CD4-positive, alpha-beta T cell (primary cell): ENCODE measurements at places on chromosomes 2 and 18.

DNA sequence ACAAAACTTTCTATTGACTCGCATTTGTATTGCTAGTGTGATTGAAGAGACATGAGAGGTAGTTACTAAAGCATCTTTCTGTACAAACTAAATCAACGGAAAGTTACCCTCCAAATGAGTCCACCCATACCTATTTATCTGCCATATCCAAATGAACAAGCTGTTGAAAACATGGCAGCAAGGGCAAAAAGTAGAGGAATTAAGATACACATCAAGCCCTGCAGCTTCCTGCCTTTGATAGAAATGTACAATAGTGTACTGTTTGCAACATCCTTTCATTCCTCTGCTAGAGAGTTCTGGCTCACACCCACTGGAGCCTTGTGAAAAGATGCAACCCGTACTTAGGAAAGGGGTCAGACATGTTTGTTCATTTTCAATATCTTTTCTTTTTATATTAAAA, 122.5 kb downstream of the ERBB4 start:
- DNase-seq: no peak

DNA sequence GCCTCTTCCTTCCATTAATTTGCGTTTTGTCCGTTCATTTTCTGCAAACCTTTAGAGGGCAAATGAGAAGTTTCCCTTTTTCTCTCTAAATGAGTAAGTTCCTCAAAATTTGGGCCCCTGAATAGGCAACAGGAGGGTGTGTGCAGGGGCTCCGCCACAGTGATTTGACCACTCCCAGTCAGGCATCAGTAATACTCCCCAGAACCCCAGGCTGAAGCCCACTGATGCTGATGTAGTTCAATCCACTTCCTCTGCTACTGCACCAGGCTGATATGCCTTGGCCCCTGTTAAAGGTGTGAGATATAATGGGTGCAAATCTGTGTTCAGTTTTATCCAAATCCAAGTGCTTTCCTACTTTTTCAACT, 1150.0 kb downstream of the RPIA start:
- no peak for DNase-seq

DNA sequence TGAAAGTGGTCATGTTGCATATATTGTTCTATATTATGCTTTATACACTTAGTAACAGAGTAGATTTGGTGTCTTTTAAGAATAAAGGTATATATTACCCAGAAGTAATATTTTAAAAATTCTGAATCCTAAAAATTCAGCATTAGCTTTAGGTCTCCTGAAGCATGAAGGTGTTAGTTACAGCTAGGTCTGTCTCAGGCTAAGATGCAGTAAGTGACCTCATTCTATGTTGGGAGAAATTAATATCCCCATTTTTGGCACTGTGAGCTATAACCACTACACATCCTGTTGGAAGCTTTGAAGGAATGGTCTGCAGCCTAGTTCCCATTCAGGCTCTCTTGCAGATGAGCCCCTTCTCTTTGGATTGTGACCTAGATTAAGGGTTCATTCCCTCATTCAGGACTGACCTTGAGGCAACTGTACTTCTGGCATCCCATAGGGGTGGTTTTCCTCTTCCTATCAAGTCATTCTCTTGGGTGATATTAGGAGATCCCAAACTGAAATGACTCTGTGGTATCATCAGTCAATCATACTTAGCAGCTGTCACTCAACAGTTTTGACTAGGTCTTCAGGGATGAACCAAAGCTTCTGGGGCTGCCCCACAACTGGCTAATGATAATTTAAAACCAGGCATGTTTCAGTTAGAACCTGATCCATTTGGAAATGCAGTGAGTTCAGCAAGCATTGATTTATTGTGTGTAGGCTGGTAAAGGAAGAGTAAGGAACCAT, 117.7 kb downstream of the GPD2 start:
- DNase-seq: no peak

GRCh38 chr18:62329691-62330454, 4.8 kb downstream of the TNFRSF11A start:
- no peak for DNase-seq

DNA sequence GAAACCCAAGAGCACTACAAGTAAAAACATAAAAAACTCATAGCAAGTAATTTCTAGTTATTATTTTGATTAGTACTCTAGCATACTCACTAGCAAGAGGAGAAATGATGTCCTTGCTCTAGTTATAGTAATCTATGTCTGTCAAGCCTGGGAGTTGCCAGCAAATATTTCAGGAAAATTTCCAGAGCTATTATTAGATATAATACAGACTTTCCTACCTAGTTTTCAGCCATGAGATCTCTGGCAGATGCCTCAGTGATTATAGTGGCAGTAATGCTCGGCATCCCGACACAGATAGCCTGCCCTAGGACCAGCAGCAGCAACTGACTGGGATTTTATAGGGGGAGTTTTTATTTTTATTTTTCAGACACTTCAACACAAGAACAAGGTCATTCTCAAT, 224.4 kb downstream of the ZNF385B start:
- no peak for DNase-seq

GRCh38 chr18:6677086-6677485, 52.4 kb upstream of the ARHGAP28 start:
- no peak for DNase-seq

DNA sequence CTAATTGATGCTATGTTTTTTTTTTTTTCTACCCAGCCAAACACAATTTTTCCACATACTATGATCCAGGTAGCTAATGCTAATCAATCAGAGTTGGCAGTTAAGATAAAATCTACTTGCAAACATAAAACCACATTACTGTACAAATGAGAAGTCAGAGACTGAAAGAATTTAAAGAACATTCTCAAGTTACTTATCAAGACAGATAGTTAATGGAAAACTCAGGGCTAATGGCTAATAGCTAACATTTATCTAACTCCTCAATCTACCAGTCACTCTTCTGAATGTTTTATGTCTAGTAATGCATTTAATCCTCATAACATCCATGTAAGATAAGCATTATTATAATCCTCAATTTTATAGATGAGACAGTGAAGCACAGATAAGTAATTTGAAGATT, 537.6 kb upstream of the SETBP1 start:
- DNase-seq: no peak

GRCh38 chr18:26575865-26576217, 27.5 kb upstream of the KCTD1 start:
- no peak for DNase-seq

- no peak for DNase-seq
Measured at GRCh38 chr2:228675646-228676045, 494.2 kb upstream of the SPHKAP start.

DNA sequence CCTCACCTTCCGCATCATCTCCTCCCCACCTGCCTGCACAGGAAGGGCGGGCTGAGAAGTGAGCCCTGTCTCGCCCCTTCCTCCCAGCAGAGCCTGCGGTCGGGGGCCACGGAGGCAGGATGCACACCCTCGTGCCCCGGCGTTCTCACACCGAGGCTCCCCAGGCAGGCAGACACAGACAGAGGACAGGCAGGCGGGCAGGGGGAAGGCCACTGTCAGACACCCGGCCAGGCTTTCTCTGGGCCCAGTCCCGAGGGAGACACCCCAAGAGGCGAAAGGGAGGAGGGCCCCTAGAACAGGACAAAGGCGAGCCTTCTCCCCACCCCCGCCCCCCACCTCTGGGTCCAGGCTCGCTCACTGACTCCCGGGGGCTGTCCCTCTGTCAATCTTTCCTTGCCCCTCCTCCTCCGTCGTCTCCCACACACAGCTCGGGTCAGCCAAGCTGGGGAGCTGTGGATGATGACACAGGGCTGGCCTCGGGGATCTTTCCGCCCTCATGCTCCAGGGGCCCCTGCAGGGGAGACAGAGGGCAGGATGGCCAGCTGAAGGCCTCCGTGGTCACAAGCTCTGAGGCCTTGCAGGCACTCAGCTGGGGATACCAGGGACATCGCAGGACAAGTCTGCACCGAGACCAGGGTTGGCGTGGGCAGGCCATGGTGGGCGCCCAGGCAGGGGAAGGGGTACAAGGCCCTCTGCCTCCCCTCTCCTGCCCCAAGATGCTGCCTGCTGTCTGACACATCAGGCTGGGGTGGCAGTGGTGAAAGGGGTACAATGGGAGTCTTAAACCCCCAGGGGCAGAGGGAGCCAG, 24.9 kb downstream of the BIN1 start:
- peak; percentile 81 for DNase-seq

- peak; percentile 22 for DNase-seq
Measured at GRCh38 chr2:121071034-121071504, 213.9 kb downstream of the TFCP2L1 start.

DNA sequence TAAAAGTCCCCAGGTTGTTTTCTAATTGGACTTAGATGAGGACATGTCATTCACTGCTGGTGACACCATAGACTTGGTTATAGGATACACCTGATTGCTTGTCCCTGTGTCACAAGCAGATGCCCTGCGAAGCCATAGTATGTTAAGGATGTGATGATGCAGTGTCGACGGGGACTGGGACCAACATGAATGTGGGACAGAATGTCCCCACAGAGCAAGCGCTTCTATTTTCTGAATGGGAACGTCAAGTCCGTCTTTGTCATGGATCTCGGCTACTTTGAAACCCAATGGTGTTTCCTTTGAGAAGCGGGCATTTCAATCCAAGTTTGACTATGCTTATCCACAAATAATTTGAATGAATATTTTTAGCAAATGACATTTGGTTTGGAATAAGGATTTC, 2.1 kb downstream of the GCG start:
- DNase-seq: no peak
